NCI-H1417 treated with DMSO at 0.1 percent for 48 hours (cell line): ENCODE measurements at places on chromosomes 16 and 17.

DNA sequence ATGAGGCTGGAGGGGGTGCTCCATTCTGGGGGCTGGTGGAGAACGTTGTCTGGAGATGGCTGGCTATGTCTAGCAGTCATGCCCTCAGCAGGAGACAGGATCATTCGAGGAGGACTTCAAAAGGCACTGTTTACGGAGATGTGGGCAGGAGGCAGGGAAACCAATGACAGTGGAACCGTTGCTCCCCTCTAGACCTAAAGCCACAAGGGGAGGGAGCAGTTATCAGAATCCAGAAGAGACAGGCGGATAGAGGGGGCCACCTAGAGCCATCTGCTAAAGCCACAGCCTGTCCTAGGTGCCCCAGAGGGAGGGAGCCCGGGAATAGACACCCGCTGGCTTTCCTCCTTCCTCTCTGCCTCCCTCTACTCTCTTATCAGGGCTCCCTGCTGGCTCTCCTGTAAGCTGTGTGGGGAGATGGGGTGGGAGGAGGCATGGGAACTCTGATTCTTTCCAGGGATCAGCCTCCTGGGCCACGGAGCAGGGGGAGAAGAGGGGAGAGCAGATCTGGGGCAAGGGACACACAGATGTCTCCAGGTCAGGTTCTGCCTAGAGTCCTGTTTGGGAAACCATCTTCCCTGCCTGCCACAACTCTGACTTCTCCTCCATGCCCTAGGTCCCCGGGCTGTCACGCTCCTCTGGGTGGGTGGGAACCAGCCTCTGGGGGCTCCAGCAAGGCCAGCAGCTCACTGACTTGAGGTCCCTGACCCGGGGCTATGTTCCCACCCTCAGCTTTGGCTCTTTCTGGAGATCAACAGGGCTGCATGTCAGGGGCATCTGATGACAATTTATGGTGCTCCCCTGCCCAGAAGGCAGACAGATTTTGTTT is 42.3 kb downstream of the IRX3 start:
- DNase-seq, result no peak

DNA sequence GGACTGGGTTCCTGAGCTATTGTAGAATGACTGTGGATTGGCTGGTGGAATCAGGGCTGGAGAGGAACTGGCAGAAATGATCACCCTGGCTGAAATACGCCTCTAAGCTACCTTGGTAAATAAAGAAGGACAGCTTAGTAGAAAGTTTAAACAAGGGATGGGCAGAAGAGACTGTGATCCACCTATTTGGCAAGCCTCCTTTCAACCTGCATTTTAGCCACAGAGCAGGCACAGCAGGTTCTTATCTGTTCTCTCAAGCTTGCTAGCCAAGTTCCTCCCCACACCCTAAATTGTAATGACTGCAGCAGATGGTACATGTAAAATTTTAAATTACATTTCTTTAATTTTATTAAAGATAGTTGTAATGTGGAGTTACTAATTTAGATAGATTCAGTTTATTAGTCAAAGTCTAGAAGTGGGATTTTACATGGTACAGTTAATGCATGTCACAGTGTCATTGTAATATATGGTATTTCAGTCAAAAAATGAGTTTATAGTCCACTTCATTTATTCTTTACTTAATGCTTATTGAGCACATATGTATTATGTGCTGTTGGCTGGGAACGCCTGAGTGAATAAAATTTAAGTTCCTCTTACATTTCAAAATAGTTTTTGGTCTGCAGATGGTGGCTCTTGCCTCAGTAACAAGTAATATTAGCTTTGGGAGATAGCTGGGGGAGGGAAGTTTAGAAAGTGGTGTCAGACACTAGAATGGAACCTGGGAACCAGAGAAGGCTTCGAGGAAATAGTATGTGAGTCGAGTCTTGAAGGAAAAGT is 11.2 kb downstream of the EPN2 start:
- DNase-seq, result no peak

- no peak for DNase-seq
Observed at GRCh38 chr16:78770353-78771091, 671.1 kb downstream of the WWOX start.

GRCh38 chr16:10665166-10665565 is 29.6 kb downstream of the TEKT5 start:
- no peak for DNase-seq

- no peak for DNase-seq
Observed at GRCh38 chr17:41835214-41835799, 725 bp downstream of the NT5C3B start.
